ENCODE measurements at places on chromosomes 12 and 14.

DNA sequence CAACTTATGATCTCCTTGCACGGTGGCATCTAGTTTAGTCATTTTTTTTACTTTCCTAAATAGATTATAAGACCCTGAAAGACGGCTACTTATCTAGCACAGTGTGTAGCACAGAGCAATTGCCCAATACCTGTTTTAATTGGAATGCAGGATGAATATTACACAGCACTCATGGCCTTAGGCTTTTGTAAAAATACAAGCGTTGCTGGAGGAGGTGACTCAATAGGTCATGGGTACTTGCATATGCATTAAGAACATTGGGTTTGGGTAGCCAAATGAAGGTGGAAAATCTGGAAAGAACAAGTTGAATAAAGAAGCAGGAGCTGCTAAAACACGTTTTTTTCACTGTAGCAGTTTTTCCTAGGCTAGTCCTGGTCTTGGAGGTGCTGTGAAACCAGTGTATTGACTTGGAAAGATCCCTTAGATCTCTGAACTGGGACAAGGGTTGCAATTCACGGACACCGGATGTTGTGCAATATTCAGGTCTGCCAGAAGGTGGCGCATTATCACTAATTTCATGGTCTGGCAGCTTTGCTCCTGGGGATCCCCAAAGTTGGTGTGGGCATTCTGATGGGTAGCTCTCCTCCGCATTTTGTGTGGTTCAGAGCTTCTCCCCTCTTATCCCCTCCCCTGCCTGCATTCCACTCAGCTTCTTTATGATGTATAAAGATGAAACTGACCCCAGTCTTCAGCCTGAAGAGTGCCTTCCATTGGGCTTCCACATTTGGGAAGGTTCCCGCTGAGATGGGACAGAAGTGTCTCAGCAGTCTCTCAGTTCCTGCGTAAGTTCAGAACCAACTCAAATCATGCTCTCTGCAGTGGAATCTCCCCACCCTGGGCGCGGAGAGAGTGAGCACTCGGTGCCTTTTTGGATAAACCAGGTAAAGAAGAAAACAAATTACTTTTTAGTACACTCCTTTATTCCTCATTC lies 278.3 kb downstream of the NRXN3 start:
- peak; percentile 65 for DNase-seq

DNA sequence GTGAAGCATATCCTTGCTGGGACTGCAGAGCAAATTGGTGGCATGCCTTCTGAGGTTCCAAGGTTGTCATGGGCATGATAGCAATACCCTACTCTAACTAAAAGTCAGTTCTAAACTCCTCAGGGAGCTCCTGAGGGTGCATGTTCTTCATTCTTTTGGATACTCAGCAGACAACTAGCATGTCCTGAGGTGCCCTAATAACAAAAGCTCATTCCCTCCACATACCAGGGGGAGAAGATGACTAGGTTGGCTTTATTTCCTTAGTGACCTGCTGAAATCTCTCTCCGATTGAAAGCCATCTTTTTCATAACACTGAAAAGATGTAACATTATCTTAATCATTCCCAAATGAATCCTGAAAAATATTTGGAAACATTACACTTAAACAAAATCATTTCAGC lies 188.7 kb upstream of the IGF1 start:
- no peak for DNase-seq

DNA sequence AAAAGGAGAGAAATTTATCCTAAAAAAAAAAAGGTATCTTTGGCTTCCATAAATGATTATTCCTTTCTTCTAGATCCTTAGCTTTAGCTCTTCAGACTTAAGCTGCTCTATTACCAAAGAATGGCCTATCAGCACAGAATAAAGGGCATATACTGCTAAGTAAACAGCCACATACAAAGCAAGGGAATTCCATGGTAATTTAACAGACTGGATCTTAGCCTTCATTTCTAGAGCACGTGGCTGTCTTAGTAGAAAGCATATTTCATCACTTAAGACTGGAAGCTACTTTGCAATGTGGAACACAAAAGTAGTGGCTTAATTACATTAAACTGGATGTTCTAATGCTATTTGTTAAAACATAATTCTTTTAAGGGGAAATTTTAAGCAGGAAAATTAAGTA lies 23.1 kb downstream of the TMED10 start:
- DNase-seq, result no peak

DNA sequence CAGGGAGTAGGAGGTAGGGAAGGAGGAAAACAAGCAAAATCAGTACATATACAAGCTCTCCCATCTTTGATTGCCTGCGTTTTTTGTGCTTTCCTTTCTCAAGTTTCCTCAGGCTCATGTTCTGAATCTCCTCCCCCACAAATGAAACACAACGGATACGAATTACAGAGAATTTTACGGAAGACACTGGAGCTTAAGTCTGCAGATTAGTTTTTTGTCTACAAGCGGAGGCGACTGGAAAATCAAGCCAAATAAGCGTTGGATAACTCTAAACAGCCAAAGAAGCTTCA lies 612 bp downstream of the WBP11 start:
- no peak for DNase-seq

DNA sequence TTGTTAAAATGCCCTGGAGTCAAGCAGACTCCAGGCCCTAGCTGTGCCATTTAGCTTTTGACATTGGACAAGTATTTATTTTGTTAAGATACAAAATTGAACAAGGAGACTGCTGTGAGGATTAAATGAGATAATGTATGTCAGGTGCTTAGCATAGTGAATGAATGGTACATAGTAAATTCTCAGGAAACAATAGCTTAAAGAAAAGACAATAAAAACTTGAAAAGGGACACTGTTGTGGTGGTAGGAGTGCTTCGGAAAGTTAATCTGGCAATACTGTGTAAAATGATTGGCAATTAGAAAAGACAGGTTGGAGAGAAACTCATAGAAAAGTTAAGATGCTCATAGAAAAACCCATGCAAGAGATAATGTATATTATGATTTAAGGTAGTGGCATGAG lies 19.7 kb downstream of the PALS1 start:
- no peak for DNase-seq

All from HEK293T (cell line).